Bronchus fibroblast of lung (primary cell): ENCODE measurements at places on chromosomes 2 and 18. TPM values are rescaled to one million over a fixed set of nuclear protein-coding genes. Genes with fewer than 3 reads are reported as not detected.

ABCG8 gene
- not detected in 2 replicates for total RNA-seq

TLX2 gene
- 0.15 and 0.34 TPM in 2 replicates for total RNA-seq

EFR3B gene
- total RNA-seq: 0.15 and 0.50 TPM in 2 replicates

GPR45 gene
- total RNA-seq: not detected in 2 replicates

TANK gene
- total RNA-seq: 27.6 and 28.5 TPM in 2 replicates

OSR1 gene
- total RNA-seq: 19.8 and 22.9 TPM in 2 replicates

CTNNA2 gene
- not detected in 2 replicates for total RNA-seq

RAB12 gene
- 32.9 and 33.3 TPM in 2 replicates for total RNA-seq

TACR1 gene
- total RNA-seq: not detected in 2 replicates

ASPRV1 gene
- total RNA-seq: 0.34 TPM in 1 of 2 replicates, not detected in the other
